Forelimb muscle (tissue), 1 donor: ENCODE measurements at places on chromosomes 13 and 19.

DNA sequence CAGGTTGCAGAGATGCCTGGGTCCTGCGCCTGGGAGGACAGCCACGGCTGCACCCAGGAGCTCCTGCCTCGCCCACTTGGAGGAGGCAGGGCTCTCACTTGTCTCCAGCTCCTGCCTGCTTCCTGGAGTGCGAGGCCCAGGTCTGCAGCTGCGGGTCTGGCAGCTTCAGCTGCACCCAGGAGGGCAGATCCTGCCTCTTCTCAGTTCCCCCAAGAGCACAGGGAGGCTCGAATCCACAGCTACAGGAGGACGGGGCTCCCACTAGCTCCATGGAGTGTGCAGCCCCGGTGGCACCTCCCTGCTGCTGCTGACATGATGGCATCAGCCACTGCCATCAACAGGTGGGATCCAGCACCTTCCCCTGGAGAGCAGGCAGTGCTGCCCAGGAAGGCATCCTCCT lies 4.5 kb downstream of the ZNF554 start:
- no peak for DNase-seq

- DNase-seq, result no peak
Observed at GRCh38 chr13:114071410-114071809, 61.0 kb downstream of the RASA3 start.

DNA sequence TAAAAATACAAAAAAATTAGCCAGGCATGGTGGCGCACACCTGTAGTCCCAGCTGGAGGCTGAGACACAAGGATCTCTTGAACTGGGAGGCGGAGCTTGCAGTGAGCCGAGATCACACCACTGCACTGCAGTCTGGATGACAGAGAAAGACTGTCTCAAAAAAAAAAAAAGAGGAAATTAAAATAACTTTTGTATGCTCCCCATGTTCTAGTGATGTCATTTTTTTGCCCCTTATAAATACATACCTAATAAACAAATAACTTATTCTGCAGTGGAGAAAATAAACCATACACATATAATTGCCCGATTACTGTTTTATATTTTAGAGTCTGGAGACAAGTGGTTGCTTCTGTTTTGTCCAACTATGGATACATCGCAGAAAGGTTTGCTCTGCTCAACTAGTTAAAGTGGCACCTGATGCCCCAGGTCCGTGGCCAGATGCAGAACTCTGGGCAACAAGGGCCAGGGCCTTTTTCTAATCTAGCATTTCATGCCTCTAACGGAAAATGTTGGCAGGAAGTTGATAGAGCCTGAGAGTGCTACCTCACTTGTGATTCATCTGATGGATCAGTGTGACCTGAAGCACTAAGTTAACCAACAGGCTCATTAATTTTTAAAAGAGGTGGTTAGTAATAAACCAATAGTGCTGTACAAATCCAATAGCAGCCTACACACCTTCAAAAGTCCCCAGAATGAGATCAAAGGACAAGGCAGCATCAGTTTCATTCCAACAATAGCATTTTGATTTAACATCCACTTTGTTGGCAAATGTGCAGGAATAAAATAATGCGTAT lies 18.8 kb downstream of the UBE2L5 start:
- no peak for DNase-seq

DNA sequence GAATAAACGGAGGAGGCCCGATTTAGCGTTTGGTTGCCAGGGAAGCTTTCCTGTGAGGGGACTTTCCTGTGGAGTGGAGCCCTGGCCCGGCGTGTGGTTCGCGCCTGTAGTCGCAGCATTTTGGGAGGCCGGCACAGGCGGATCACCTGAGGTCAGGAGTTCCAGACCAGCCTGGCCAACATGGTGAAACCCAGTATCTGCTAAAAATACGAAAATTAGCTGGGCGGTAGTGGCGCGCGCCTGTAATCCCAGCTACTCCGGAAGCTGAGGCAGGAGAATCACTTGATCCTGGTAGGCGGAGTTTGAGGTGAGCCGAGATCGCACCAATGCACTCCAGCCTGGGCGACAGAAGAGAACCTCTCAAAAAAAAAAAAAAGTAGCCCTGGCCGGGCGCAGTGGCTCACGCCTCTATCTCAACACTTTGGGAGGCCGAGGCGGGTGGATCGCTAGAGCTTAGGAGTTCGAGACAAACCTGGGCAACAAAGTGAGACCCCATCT lies 6.9 kb downstream of the KANK3 start:
- DNase-seq, result no peak

GRCh38 chr19:49141352-49141751 lies 13.8 kb downstream of the HRC start:
- DNase-seq, result no peak

DNA sequence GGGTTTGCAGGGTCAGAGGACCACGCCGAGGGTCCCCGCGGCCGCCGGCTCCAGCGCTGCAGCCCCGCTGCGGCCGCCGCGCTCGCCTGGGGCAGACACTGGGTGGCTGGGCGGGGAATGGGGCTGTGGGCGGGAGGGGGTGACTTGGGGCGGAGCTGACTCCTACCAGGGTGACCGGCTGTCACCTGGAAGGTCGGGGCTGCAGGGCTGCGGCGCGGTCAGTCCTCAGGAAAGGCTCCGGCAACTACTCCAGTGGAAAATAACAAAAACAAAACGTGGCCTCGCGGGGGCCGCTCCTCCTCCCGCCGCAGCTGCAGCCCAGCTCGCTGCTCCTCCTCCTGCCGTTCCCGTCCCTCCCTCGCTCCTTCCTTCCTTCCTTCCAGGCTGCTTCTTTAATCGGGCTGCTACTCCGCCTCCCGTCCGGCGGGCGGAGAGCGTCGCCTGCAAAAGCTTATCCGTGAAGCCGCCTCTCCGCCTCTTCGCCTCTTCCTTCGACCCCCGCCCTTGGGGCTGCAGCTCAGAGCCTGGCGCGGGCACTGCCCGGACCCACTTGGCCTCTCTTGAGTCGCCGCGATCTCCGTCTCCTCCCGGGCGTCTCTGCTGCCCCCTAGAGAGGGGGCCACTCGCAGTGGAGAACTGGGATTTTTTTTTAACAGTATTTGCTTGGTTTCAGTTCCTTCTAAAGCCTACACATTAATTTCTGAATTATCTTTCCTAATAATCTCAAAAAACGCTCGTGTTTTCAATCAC lies at the start of gene TBC1D4:
Gene TBC1D4, minus strand, starts transcription at position 100 of the 750 bp plus-strand sequence. CDS start 402 bp downstream, outside the sequence.
- DNase-seq, result peak; percentile 78

DNA sequence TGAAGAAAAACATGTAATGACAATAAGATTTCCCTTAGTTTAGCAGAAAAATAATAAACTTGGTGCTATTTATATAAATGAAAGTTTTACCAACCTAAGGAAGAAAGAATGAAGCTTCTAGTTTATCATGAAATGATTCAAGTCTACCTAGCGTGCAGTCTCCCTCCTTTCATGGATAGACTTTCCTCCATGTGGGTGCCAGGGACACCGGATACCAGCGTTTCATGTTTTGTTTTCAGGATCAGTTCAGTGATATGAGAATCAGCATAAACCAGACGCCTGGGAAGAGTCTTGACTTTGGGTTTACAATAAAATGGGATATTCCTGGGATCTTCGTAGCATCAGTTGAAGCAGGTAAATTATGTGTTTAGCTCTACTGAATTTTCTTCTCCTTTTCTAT lies 196.7 kb downstream of the LMO7 start:
- no peak for DNase-seq

DNA sequence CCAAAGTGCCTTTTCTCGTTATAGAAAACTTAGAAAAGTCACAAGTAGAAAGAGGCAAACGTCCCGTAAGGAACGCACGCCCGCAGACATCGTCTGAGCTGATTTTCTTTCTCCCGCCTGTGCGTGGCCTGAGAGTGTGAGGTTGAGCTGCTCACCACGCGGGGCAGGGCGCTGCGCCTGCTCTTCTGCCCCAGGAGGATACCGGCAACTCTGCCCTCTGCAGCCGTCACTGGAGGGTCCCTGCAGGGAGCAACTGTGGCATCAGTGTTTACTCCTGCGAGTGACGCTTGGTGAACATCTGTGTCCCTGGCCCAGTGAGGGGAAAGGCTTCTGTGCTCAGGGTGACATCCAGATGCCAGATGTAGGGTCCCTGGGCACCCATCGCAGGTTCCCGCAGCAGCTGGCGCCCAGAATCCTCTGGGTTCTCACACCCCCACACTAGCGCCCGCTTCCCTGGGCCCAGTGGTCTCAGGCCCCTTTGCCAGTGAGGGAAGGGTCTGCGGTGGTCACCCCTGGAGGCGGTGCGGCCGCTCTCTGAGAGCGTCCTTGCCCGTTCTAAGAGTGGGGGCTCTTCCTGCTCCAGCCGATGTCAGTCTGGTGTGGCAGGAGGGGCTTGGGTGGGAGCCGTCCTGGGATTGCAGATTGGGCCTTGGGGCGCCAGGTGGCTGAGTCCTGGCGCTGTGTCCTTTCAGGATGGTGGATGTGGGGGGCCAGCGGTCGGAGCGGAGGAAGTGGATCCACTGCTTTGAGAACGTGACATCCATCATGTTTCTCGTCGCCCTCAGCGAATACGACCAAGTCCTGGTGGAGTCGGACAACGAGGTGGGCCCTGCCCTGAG lies 17.4 kb upstream of the GNA15 start:
- no peak for DNase-seq

- DNase-seq, result peak; percentile 39
Observed at GRCh38 chr13:65095161-65096082, 2134.7 kb downstream of the PCDH9 start.

DNA sequence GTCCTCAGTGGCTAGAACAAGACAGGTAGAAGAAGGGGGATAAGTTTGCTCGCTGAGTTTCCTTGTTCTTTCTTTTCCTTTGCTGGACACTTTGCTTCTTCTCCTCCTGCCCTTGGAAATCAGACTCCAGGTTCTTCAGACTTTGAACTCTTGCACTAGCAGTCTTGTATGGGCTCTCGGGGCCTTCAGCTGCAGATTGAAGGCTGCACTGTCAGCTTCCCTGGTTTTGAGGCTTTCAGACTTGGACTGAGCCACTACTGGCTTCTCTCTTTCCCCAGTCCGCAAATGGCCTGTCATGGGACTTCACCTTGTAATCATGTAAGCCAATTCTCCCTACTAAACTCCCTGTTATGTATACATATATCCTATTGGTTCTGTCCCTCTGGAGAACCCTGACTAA lies 379.8 kb downstream of the NDFIP2 start:
- DNase-seq, result no peak

DNA sequence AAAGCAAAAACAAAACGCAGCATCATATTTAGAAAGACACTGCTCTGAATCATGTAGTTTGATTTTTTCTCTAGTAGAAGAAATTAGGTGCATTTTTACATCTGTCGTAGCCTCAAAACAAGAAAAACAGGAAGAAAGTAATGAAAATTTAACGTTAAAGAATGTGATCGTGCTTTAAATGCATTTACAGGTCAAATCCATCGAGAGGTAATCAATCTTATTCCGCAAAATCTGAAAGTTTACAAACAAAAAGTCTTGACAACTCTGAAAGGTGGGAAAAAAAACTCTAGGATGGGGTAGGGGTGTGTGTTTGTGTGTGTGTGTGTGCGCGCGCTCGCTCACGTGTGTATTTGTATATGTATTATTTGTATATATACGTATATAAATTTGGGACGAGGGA lies 10.2 kb downstream of the POU4F1 start:
- DNase-seq, result no peak

DNA sequence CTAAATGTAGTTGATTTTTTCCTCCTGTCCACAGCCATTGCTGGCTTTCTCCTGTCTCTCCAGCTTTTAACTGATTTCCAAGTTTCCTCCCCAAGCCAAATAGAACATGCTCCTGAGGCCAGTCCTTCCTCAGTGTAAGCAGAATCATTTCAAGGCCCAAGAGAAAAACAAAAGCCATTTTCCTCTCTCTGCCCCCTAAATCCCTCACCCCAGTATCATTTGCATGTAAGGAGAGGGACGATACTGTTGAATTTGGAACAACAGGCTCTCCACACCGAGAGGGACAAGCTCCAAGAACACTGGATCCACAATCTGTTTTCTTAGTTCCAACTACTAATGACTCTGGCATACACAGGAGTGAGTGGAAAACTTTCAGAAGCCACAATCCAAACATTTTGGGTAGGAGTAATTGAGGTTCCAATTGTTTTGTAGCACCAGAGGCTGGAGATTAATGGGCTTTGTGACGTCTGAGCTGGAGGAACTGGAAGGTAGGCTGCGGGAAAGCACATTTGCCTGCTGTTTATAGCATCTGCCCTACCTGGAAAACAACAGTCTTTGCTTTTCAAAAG lies 156.8 kb downstream of the FLT1 start:
- DNase-seq, result no peak

- no peak for DNase-seq
Observed at GRCh38 chr19:5290336-5291262, 50.0 kb downstream of the PTPRS start.

GRCh38 chr13:99797691-99798090 lies 173.9 kb downstream of the ZIC5 start:
- no peak for DNase-seq

GRCh38 chr19:29590278-29590677 lies 15.8 kb upstream of the POP4 start:
- DNase-seq, result no peak
